ENCODE measurements at places on chromosomes 5 and 9.

DNA sequence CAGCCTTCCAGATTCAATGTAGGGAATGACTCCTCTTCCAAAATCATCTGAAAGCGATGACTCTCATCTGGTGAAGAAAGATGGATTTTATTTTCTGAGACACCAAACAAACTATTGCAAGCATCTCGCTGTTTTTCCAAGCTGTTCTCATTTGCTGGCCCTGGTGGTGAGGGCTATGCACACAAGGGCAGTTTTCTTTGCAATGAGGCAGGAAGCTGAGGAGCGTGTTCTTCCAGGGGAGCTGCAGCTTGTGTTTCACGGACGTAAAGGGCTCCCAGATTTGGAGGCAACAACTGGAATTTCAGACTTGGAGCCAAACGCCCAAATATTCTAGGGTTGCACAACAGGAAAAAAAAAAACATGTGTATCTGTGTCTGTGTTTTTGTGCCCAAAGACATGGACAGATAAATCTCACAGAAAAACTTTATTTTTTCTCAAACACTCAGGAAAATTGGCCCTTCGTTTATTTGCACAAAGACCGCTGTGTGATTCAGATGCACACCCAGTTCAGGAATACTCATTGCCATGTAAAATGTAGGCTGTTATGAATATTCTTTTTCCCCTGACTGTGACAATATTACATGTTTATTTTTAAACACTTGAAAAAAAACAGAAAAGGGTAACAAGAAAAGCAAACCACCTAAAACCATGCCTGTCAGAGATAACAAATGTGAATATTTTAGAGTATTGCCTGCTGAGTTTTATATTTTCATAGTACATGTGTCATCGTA, 151.3 kb downstream of the GAS1 start:
- H3K4me3 ChIP-seq, result no peak overlapping the region
- DNase-seq, result no peak
- no peaks in the 10 kb centered on the region for H3K36me3 ChIP-seq
- H3K27ac ChIP-seq, result no peak overlapping the region
- peaks cover 6% of the 10 kb centered on the region for H3K27me3 ChIP-seq
- H3K4me1 ChIP-seq, result no peaks in the 10 kb centered on the region

DNA sequence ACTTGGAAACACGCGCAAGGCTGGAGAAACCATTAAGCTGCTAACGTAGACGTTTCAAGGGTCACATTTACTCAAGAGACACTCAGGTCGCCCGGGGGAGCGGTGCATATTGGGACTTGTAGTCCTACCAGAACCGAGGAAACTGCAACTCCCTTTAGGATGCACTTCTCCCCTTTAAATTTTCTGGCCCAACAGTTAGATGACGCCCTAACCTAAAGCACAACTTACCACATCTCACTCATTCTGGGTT, 384 bp upstream of the DMXL1 start:
- DNase-seq, result no peak
- no peaks in the 10 kb centered on the region for H3K27me3 ChIP-seq

- H3K36me3 ChIP-seq, result no peaks in the 10 kb centered on the region
- H3K27me3 ChIP-seq, result no peaks in the 10 kb centered on the region
- no peak for DNase-seq
- no peak overlapping the region for H3K4me3 ChIP-seq
Observed at GRCh38 chr5:163988566-163988965, 483.1 kb downstream of the MAT2B start.

DNA sequence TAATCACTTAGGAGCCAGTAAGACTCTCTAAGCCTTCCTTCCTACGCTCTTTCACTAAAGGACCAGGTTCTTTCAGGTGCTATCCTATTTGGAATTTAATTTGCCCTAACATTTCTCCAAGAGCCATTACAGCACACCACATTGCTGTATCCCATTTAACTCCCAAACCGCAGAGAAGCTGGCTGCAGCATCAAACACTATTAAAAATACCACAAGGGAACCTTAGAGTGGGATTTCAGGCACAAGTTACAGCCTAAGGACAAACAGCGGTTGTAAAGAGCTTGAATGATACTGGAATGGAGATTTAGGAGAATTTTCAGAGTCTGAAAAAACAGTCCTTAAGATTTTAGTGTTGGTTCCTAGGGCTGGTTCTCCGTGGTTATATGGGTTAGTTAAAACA, 566.4 kb downstream of the RAB3C start:
- no peak overlapping the region for H3K4me3 ChIP-seq
- H3K4me1 ChIP-seq, result peaks cover 4% of the 10 kb centered on the region
- H3K36me3 ChIP-seq, result no peaks in the 10 kb centered on the region

DNA sequence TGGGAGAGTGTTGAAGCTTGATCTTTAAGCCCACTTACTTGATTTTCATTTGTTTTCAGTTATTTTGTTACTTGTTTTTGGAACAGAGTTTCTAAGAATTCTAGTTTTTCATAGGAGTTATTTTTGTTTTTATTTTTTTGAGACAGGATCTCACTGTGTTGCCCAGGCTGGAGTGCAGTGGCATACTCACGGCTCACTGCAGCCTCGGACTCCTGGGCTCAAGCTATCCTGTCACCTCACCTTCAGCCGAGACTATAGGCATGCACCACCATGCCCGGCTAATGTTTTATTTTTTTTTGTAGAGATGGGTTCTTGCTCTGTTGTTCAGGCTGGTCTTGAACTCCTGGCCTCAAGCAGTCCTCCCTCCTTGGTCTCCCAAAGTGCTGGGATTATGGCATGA, 6.3 kb downstream of the ERBIN start:
- peak overlapping the region; percentile 72 for H3K27ac ChIP-seq
- DNase-seq, result no peak
- no peak overlapping the region for H3K4me3 ChIP-seq
- peaks cover 74% of the 10 kb centered on the region for H3K4me1 ChIP-seq
- no peaks in the 10 kb centered on the region for H3K27me3 ChIP-seq

GRCh38 chr9:104247899-104248460, 153.9 kb downstream of the SMC2 start:
- H3K36me3 ChIP-seq, result no peaks in the 10 kb centered on the region
- H3K27me3 ChIP-seq, result no peaks in the 10 kb centered on the region
- no peak overlapping the region for H3K27ac ChIP-seq
- DNase-seq, result no peak

DNA sequence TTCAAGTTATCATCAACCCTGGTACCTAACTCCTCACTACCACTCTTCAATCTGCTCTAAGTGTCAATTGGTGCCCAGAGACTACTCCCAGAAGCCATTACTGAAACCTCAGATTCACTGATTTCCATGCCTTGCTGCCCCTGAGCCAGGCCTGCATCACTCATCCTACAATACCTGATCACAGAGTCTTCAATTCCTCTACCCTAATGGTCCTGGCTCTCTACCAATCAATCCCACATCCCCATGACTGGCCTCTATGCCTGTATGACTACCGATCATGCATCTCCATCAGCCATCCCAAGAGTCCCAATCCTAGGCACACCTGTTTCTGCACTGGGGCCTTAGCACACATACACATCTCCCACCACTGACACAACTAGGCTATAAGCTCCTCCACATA, 2.5 kb downstream of the ZNF484 start:
- H3K4me3 ChIP-seq, result no peak overlapping the region
- DNase-seq, result no peak
- H3K4me1 ChIP-seq, result peaks cover 60% of the 10 kb centered on the region
- H3K27ac ChIP-seq, result no peak overlapping the region

All from activated CD4-positive, alpha-beta T cell treated with anti-CD3 and anti-CD28 coated beads for 36 hours (primary cell).